HT-29 (cell line): ENCODE measurements at places on chromosomes 12 and 14.

- DNase-seq = no peak
These were observed 84.1 kb downstream of the IGF1 start for GRCh38 chr12:102396276-102396675.

DNA sequence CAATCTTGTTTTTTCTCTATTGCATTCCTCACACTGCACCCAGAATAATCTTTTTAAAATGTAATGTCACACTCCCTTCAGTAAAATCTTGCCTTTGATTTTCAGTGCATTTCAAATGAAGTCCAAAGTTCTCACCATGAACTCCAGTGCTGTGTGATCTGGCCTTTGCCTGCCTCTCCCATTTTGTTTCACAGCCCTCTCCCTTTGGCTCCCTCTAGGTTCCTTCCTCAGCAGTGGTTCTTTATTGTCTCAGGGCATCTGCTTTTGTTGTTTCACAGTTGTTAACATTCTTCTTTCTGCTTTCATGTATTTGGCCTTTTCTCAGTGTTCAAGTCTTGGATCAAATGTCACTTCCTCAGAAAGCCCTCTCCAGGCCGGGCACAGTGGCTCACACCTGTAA is 84.5 kb upstream of the AMN1 start:
- DNase-seq = peak; percentile 39

GRCh38 chr12:49543914-49544815 is 5.3 kb downstream of the KCNH3 start:
- DNase-seq = no peak

- peak; percentile 19 for DNase-seq
These were observed 484 bp downstream of the PPP1CC start for GRCh38 chr12:110742096-110742717.

DNA sequence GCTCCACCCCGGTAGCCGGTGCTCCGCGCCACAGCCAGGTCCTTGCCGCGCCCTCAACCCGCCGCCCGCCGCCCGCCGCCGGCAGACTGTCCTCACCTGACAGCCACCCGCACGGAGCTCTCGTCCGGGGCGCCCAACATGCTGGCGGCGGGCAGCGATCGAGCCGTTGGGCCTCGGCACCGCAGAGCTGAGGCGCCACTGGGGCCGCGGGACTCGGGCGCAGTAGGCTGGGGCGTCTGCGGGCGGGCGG is 164 bp downstream of the KIF21A start:
- DNase-seq = no peak
